Activated CD4-positive, alpha-beta T cell treated with anti-CD3 and anti-CD28 coated beads, Interleukin-10, Interleukin-2, amounts not matched to agents 100 ng/mL and 50 ng/mL, durations not matched to agents 16 hours and 8 hours (primary cell): ENCODE measurements at places on chromosomes 5 and 9.
A peak's percentile ranks its signal among the peaks of the same experiment; 100 is the strongest.

DNA sequence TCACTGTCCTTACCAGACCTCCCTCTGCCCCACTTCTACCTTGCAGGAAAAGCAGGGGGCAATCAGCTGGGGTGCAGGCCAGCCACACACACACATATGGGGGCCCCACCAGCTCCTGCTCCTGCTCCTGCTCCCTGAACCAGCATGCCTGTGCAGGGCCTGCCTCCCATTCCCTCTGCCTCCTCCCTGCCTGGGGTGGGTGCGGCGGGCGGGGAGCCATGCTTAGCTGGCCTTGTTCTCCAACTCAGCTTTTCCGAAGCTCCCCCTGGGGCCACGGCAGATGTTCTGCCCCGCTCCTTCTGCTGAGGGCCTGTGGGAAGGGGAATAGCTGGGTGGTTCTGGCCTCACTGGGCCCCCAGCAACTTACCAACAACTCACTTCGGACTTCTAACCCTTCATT, 89.8 kb downstream of the ZNF354C start:
- DNase-seq: no peak

GRCh38 chr5:57550132-57550531, 67.5 kb upstream of the ACTBL2 start:
- DNase-seq: no peak

- no peak for DNase-seq
Measured at GRCh38 chr5:133995883-133996563, 8.8 kb downstream of the VDAC1 start.

DNA sequence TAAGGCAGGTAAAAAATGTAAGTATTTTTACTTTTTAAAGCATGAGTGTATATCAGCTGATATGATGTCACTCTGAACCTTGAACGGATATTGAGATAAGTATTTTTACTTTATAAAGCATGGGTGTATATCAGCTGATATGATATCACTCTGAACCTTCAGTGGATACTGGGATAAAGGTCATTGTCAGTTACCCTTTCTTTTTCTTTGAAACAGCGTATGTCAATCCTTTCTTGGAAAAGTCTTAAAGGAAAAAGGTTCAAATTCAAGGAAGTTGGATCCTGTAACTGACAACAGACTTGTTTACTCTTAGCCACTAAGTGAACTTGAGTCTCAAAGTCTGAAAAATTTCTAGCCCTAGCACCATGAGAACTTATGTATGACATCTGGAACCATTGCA, 61.7 kb upstream of the IFNK start:
- DNase-seq: no peak

GRCh38 chr5:178279723-178280438, 47.3 kb upstream of the PHYKPL start:
- peak; percentile 67 for DNase-seq
